ENCODE measurements at places on chromosomes 2 and 18.

DNA sequence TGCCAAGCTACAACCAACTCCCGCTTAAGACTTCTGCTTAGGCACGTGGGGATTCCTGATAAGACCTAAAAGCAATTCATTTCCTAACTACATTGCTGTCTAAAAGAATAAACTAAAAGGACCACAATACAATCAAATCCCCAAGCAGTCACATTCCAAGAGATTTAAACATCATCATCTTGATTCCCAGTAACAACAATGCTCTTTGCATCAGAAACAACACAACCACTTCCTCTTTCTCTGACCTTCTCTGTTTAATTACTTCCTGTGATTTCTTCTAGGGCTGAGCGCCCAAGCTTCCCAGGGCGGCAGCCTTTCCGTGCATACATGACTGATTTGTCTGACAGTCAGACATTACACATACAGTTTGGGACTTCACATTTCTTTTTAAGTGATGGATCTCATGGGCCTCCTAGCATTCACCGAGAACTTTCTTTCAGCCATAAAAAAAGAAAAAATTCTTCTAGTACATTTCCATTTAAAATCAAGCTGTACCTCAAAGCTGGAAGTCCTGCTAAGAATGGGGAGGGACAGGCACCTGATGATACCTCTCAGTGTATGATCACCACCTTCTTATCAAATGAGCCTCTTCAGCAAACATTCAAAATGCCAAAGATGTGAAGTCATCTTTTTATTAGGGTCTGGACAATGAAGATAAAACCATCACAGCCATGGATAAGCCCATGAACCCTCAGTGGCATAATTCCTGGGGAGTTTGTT, 11.5 kb downstream of the SPRED2 start:
- DNase-seq = peak; percentile 33

DNA sequence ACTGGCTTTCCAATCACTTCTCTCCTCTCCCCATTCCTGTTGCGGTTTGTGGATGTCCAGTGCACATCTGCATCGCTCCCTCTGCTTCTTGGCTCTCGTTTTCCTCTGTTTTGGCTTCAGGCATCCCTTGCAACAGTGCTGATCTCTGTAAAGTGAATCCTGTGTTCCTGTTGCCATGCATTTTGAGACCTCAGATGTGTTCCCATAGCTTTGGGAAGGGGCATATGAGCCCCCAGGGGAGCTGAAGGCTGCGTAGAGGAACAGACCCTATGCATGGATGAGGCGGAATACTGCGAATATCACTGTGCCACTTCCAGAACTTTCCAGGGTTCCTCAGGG, 168.4 kb upstream of the HAAO start:
- DNase-seq = no peak

GRCh38 chr2:95185197-95185596, 19.6 kb downstream of the ZNF2 start:
- DNase-seq = no peak

DNA sequence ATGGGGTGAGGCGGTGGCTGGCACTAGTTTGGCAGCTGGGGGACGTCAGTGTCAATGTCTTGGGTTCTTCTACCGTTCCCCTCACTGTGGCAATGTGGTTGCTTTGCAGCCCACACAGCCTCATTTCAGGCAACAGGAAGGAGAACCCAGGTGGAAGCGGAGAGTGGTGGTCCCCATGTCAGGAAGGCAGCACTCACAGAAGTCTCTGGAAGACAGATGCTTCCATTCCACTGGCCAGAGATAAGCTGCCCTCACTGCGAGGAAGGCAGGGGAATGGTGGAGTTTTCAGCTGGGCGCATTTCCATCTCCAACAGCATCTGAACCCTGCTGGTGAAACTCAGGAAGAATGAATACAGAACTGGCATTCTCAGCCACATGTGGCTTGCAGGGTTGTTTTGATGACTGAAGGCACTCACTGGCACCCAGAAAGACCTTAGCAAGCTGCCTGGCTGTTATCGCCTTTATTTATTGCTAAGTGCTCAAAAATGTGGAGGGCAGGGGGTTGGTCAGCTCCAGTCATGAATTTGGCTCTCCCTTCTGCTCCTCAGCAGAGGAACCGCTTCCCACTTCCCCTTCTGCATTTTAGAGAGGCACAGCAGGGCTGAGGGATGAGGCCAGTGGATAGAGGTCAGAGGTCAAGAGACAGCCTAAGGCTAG, 19.4 kb downstream of the KCNIP3 start:
- DNase-seq = no peak

DNA sequence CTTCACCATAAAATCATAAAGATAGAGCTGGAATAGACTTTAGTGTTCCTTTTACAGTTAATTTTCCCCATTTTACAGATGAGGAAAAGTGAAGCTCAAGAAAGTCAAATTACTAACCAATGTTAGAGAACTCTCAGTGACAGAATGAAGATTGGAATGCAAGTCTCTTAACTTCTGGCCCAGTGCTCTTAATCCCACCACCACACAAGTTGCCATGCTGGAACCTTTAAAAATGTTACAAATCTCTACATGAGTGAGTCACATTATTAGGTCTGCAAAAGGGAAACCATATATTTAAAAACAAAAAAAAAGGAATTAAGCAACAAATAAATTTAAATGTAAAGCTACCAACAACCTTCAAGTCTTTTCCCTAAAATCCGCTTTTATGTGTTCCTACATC, 3.5 kb downstream of the NCKAP1 start:
- no peak for DNase-seq

DNA sequence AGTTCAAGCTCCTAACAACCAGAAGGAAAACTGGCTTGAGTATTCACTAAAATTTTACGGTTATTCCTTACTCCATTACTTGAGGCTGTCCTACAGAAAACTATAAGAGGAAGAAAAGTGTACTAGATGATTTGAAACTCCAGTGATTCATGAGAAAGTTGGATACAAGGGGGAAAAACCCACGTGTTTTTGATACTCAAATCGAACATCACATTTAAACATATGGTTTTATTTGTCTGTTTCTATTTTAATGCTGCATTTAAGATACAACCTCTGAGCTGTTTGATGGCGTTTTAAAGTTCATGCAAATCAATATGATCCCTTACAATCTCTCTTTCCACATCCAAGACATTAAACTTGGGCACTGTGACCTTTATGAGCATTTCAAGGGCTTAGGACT, 125.1 kb upstream of the LMAN1 start:
- DNase-seq = no peak

DNA sequence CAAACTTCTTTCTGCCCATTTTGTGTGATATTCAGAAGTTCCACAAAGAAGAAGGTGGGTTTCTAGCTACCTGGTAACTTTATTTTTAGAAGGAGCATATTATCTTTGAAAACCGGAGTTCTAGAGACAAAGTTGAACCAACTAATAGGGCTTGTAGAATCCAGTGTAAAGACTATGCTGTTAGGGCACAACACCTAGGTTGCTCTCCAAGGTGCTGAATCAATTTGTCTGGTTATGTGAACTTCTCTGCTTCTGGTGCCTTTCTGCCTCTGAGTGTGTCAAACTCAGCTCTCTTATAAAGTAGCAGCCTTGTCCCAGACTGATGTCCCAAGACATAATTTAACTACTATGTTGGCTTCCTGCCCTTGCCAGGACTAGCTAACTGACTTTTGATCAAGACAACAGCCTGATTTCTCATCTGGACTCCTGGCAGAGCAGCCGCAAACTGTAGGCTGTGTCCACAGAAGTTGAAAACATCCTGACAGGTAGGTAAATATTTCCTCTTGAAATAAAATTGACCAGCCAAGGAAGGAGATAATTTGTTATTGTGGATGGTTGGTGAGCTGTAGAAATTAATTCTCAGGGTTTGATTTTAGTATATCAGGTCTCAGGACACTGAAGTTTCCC, 119.4 kb downstream of the CYRIA start:
- peak; percentile 28 for DNase-seq

- DNase-seq = no peak
Measured at GRCh38 chr2:219207884-219208740, 1.5 kb downstream of the ZFAND2B start.

DNA sequence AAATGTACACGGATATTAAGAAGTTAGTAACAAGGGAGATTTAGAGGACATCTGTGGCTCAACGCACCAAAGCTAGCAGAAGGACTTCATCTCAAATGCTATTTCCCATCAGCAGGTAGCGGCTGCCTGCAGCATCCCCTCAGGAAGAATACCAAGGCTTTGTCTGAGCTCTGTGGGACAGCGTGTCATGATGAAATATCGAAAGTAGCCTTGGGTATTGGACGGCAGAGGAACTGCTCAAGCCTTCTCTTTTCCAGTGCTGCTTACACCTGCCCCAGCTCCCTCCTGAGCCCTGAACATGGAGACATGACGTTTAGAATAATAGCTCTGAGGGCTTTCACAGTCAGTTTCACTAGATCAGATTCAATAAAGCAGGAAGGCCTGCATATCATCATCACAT, 241.6 kb downstream of the SUCLG1 start:
- DNase-seq = no peak

GRCh38 chr18:39863916-39864315, 2091.1 kb upstream of the PIK3C3 start:
- DNase-seq = no peak

DNA sequence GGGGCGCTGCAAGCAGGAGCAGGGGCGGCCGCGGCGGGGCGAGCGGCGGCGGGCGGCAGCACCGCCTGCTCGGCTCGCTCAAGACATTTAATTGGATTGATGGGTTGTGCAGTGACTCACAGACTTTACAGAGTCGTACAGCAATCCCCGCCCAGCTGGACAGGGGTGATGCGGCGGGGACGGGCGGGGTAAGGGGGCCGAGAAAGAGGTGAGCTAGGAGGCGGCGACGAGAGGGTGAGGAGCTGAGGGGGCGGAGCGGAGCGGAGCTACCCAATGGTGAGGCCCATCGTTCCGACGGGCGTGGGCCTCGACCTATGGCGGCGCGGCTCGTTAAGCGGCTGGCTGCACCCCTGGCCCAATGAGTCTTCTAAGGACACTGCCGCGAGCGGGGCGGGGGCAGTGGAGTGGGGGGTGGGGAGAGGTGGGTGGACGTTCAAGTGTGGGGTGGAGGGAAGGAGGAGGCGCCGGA, 97.1 kb upstream of the SERTAD2 start:
- peak; percentile 99 for DNase-seq

- DNase-seq = no peak
Measured at GRCh38 chr2:108377815-108378630, at the start of gene SULT1C4. TSS of gene SULT1C4 (plus strand) at chr2:108377954. CDS start at chr2:108378338, 384 bp downstream.

GRCh38 chr2:105179469-105180372, 61.8 kb upstream of the GPR45 start:
- DNase-seq = peak; percentile 6

DNA sequence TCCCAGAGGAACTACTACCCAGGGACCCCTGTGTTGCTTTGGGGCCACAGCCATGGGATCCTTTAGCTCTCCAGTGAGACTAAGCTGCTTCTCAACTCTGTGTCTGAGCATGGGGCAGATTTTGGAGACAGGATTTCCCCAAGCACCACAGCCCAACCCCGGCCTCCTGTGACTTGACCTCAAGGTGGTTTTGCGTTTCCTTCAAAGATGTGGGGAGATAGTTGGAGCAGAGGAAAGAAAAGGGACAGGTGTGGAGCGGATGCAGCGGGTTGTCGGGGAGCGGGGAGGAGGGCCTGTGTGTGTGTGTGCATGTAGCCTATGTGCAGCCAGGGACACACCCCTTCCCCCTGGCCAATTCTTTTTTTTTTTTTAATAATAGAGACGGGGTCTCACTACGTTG, 10.2 kb downstream of the ARID5A start:
- peak; percentile 68 for DNase-seq

DNA sequence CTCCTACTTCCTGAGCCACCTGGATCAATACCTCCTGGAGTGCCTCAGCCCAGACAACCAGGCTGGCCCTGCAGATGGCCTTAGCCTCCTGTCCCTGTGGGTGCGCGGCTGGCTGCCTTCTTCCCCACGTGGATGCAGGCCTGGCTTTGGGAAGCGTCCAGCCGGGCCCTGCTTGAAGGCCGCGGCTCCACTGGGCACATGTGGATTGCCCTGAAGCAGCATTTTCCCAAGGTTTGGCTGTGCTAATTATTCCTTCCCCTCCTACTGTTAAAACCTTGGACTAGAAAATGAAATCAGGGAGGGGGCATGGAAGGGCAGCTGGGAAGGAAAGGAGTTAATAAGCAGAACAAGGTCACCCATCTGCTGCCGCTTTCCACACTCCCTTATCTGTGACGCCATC, 143.0 kb upstream of the GATA6 start:
- DNase-seq = no peak

DNA sequence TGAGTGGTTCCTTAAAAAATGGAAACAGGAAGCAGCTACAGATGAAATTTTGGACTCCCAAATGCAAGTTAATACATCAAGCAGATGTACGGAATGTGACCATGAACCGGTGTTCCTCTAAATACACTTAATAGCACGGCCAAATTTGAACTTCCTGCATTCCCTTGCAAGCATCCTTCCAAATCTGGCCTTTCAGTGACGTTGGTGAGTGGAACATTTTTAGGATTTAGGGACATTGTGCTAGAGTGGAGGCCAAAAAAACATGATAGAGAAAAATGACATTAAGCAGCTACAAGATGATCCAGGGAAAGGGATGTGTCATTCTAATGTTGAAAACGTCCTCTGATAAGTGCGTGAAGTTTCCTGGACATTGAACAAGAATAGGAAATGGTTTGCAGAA, 62.1 kb downstream of the CTAGE1 start:
- DNase-seq = no peak

Measured in activated CD4-positive, alpha-beta T cell treated with anti-CD3 and anti-CD28 coated beads, Interleukin-10, Interleukin-2, amounts not matched to agents 100 ng/mL and 50 ng/mL, durations not matched to agents 16 hours and 8 hours (primary cell).